Muscle of leg (tissue), 16 donors: ENCODE measurements at places on chromosomes 1 and 21. TPM values are rescaled to one million over a fixed set of nuclear protein-coding genes. Genes with fewer than 3 reads are reported as not detected.
A peak's percentile ranks its signal among the peaks of the same experiment; 100 is the strongest.

DNA sequence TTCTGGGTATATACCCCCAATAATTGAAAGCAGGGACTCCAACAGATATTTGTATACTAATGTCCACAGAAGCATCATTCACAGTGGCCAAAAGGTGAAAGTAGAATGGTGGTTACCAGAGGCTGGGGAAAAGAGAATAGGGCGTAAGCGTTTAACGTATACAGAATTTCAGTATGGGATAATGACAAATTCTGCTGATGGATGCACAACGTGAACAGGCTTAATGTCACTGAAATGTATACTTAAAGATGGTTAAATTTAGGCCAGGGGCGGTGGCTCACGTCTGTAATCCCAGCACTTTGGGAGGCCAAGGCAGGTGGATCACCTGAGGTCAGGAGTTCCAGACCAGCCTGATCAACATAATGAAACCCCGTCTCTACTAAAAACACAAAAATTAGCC lies 4.4 kb upstream of the NFYC start:
- H3K4me1 ChIP-seq, result no peaks in the 10 kb centered on the region
- H3K4me3 ChIP-seq, result no peak overlapping the region
- DNase-seq, result no peak
- no peaks in the 10 kb centered on the region for H3K27me3 ChIP-seq

GRCh38 chr21:29175408-29176134 lies 45.1 kb downstream of the MAP3K7CL start:
- no peaks in the 10 kb centered on the region for H3K36me3 ChIP-seq
- H3K27ac ChIP-seq, result peak overlapping the region; percentile 13
- no peaks in the 10 kb centered on the region for H3K27me3 ChIP-seq
- no peaks in the 10 kb centered on the region for H3K4me1 ChIP-seq
- no peak overlapping the region for H3K4me3 ChIP-seq

DNA sequence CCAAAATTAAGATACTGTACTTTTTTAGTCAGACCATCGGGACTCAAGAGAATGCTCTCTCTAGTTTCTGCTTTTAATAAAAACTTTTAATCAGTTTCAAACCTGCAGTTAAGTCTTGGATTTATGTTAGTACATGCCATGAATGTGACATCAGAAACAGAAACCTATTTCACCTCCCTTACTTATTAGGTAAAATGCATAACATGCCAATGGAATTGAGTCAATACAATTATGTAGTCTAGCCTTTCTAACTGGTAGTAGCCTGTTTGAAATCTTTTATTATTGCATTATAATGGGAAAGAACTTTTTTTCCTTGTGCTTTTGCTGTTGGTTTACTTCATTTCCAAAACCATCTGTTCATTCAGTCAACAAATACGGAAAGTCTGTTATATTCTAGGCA lies 4.8 kb downstream of the PHACTR4 start:
- H3K27ac ChIP-seq, result no peak overlapping the region
- no peak overlapping the region for H3K4me3 ChIP-seq
- no peak for DNase-seq
- no peaks in the 10 kb centered on the region for H3K27me3 ChIP-seq

DNA sequence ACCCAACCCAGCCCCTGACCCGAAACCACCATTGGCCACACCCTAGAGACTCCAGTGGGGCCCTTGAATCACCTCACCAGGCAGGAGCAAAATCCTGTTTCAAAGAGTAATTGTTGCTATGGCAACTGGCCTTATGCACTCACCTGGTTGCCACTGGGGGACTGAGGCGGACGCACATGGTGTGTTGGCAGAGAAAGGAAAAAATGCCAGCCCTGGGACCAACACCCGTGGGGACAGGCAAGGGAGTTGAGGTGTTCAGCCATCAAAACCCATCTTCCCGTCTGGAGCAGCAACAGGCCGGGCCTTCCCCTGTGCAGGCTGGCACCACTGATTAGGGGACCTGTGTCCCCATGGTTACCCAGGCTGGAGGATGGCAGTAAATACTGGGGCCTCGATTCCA lies 395.8 kb upstream of the VAMP3 start:
- H3K36me3 ChIP-seq, result no peaks in the 10 kb centered on the region
- H3K4me1 ChIP-seq, result peaks cover 17% of the 10 kb centered on the region
- peaks cover 6% of the 10 kb centered on the region for H3K27me3 ChIP-seq
- DNase-seq, result no peak
- H3K27ac ChIP-seq, result no peak overlapping the region
- H3K4me3 ChIP-seq, result no peak overlapping the region

GRCh38 chr1:12383786-12384185 lies 154.0 kb downstream of the VPS13D start:
- peaks cover 41% of the 10 kb centered on the region for H3K36me3 ChIP-seq
- H3K4me3 ChIP-seq, result no peak overlapping the region
- no peak for DNase-seq

DNA sequence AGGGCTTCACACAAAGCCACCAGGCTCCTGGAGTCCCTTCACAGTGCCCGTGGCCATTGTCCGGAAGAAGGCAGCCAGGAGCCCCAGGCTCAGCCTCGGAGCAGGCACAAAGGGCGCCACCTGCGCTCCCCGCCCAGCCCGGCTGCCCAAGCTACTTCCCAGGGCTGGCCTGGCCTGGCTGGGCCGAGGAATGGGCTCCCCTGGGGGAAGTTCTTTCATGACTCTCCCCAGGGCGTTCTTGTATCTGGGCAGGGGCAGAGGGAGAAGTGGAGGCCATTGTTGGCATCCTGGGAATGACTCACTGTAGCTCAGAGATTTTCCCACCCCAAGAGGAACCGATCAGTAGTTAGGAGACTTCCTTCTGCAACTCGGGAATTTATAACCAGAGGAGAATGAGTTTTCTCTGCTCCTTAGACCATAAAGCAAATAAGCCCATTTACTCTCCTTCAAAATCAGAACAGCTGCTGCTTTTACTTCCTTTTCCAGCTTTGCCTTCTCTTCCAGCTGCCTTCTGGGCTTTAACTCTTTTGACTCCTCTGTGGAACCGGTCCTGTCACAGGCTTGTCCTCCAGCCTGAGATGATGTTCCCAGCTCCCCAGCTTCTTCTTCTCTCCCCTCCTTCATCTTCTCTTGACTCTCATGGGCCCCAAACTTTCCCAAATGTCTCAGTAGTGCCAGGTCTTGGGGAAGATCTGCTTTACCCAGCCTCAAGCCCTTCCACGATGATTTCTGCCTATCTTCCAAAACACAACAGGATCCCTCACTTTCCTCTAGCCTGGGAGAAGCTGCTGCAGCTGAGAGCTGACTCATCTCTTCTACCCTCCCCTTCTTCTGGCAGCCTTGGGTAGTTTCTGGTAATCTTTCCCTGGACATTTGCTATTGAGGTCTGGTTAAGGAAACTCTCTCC lies 118.7 kb upstream of the CD34 start:
- H3K4me1 ChIP-seq, result peaks cover 78% of the 10 kb centered on the region
- peak; percentile 96 for DNase-seq
- H3K27me3 ChIP-seq, result no peaks in the 10 kb centered on the region
- H3K27ac ChIP-seq, result peak overlapping the region; percentile 98
- H3K36me3 ChIP-seq, result peaks cover 50% of the 10 kb centered on the region

DNA sequence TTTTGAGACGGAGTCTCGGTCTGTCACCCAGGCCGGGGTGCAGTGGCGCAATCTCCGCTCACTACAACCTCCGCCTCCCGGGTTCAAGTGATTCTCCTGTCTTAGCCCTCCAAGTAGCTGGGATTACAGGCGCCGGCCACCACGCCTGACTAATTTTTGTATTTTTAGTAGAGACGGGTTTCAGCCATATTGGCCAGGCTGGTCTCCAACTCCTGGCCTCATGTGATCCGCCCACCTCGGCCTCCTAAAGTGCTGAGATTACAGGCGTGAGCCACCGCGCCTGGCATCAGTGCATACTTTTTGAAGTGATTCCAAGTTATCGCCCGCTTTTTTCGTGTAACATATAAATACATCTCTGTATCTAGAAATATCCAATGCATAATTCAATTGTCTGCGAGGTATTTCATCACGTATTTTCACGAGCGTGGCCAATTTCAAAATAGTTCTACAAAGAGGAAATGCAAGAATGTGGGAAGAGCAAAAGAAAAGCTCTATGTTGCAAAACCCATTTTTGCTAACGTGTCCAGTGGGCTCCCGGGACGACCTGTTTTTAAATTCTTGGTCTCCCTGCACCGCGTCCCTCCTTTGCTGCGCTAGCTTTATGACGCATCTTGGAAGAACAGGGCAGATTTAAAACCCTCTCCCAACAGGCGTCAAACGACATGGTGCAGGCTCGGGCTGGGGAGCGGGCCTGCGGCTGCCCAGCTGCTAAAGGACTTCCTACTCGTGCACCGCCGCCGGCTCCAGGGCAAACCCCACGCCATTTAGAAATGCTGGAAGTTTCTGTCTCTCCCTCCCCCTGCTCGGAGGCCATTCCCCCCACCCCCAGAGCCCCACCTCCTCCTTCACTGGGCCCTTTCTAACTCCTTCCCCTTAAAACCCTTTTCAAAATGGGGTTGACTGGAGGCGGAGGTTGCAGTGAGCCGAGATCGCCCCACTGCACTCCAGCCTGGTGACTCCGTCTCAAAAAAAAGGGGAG lies 923 bp upstream of the IFNGR2 start:
- peak overlapping the region; percentile 50 for H3K4me3 ChIP-seq
- H3K36me3 ChIP-seq, result no peaks in the 10 kb centered on the region
- peaks cover 14% of the 10 kb centered on the region for H3K4me1 ChIP-seq
- no peaks in the 10 kb centered on the region for H3K27me3 ChIP-seq
- peak; percentile 90 for DNase-seq
- H3K27ac ChIP-seq, result peak overlapping the region; percentile 85

DNA sequence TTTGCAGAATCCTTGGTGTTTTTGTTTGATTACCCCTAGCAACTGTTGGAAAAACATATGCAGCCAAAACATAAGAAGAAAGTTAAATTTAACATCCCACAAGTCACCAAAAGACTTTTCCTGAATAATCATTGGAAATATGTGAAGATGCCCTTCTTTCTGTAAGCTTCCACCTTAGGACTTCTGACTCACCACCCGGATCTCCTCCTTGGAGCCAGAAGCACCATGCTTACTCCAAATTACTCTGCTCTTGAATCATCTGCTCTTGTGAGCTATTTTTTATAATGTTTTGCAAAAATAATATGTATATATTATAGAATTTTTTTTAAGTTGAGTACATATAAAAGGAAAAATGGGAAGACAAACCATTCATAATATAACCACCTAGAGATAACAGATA lies 391.7 kb downstream of the KCTD3 start:
- DNase-seq, result peak; percentile 34
- H3K27me3 ChIP-seq, result no peaks in the 10 kb centered on the region
- no peaks in the 10 kb centered on the region for H3K36me3 ChIP-seq
- H3K27ac ChIP-seq, result no peak overlapping the region
- no peaks in the 10 kb centered on the region for H3K4me1 ChIP-seq
- no peak overlapping the region for H3K4me3 ChIP-seq

- H3K27me3 ChIP-seq, result no peaks in the 10 kb centered on the region
- peak overlapping the region; percentile 25 for H3K27ac ChIP-seq
- peak; percentile 32 for DNase-seq
- H3K4me3 ChIP-seq, result no peak overlapping the region
- H3K36me3 ChIP-seq, result peaks cover 9% of the 10 kb centered on the region
Measured at GRCh38 chr1:200774311-200774710, 35.6 kb downstream of the CAMSAP2 start.

- no peak overlapping the region for H3K27ac ChIP-seq
- no peak overlapping the region for H3K4me3 ChIP-seq
- no peaks in the 10 kb centered on the region for H3K27me3 ChIP-seq
- H3K4me1 ChIP-seq, result peaks cover 25% of the 10 kb centered on the region
- H3K36me3 ChIP-seq, result no peaks in the 10 kb centered on the region
Measured at GRCh38 chr21:43886565-43886964, 21.5 kb downstream of the AGPAT3 start.

DNA sequence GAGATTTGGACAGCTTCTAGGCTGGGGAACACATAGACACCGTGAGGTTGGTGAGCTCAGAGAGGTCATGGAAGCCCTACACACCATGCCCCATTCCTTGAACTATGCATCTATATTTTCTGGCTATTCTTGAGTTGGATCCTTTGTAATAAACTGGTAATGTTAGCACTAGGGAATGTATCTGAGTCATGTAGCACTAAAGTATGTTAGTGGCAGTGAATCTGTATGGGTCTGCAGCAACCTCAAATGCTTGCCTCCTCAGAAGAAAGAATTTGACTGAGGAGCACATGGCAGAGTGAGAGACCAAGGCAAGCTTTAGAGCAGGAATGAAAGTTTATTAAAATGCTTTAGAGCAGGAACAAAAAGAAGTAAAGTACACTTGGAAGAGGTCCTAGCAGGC lies 43.7 kb upstream of the LRRC7 start:
- no peaks in the 10 kb centered on the region for H3K36me3 ChIP-seq
- no peak for DNase-seq
- H3K27ac ChIP-seq, result no peak overlapping the region
- no peaks in the 10 kb centered on the region for H3K27me3 ChIP-seq
- H3K4me3 ChIP-seq, result no peak overlapping the region

DNA sequence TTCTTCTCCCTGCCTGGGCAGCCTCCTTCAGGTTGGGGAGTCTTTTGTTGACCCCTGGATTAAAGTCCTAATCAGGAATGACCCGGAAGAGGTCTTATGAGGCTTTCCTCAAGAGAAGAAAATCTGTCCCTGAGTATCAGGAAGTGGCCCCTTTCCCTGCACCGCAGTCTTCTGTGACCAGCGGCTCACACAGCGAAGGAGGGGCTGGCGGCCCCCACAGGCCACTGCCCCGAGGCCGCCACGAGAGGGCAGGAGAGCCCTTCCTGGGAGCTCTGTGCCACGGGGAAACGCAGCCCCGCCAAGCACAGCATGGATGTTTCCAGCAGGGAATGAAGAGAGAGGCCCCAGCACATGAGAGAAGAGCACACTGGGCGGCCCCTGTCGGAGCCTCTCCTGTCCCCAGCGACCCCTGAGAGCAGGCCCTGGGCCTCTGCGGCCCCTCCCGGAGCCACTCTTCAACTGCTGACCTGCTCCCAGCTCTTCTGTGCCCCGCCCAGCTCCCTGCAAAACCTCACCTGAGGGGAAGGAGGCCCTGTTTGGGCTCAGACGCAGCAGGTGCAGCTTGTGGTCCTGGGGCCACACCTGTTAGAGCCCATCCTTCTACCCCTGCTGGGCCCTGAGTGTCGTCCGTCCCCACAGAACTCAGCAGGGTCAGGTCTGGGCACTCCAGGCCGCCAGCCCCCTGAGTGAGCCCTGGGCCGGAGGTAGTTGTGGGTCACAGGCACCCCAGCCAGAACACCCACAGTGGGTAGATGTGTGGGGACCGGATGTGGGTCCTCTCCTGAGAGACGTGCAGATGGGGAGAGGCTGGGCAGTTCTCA lies 4.9 kb upstream of the POFUT2 start:
- DNase-seq, result peak; percentile 95
- peaks cover 13% of the 10 kb centered on the region for H3K36me3 ChIP-seq
- no peaks in the 10 kb centered on the region for H3K27me3 ChIP-seq
- H3K4me1 ChIP-seq, result peaks cover 51% of the 10 kb centered on the region
- peak overlapping the region; percentile 97 for H3K27ac ChIP-seq

- H3K4me3 ChIP-seq, result no peak overlapping the region
- no peak for DNase-seq
Measured at GRCh38 chr21:44653656-44654575, 543 bp downstream of the KRTAP12-4 start.

The STUM gene
- total RNA-seq, result 4.7 TPM

The CDKN2C gene
- 10.9 TPM for total RNA-seq

The FMO5 gene
- 1.0 TPM for total RNA-seq

The DCDC2B gene
- total RNA-seq, result not detected

The REN gene
- not detected for total RNA-seq
